ENCODE measurements at places on chromosomes 6 and 20.

DNA sequence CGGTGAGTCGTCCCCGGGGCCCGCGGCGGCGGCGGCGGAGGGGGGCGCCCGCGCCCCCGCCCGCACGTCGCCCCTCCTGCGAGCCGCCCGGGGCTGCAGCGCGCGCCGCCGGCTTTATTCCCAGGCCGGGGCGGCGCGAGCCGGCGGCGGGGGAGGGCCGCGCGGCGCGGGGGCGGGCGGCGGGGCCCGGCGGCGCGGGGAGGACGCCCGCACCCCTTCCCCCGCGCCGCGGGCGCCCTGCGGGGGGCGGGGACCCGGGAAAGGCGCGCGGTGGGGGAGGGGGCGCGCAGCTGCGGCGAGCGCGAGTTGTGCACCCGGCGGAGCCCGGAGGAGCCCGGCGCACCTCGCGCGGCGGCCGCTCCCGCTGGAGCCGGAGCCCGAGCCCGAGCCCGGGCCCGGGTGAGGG, 646 bp downstream of the HMGA1 start:
- peak; percentile 67 for DNase-seq

GRCh38 chr6:130355572-130355971, 10.2 kb upstream of the TMEM200A start:
- no peak for DNase-seq

DNA sequence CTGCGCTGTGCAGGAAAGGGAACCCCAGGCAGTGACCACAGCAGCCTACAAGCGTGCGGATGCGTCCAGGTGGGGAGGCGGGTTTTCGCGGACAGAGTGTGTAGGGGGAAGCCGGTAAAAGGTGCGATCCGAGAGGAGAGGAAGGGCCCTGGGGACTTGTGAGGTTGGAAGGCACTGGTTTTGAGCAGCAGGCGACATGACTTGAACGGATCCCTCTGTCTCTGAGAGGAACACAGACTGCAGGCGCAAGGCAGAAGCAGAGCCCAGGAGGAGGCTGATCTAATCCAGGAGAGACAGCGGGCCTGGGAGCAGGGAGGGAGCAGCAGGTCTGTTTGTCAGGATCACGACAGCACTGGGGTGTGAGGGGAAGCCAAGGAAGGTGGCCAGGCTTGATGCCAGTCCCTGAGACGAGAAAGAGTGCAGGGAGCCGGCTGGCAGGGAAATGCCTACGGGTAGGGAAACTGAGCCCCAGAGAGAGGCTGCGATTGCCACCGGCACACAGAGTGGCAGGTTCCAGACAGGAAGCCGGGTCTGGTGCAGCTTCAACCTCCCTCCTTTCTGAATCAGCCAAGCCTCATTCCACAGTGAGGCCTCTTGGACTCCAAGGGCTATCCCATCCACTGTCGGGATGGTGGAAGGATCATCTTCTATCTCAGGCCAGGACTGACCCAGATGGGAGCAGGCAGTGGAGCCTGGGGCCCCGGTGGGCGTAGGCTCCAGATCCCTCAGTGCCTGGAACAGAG, 57.1 kb downstream of the HNF4A start:
- DNase-seq = no peak

DNA sequence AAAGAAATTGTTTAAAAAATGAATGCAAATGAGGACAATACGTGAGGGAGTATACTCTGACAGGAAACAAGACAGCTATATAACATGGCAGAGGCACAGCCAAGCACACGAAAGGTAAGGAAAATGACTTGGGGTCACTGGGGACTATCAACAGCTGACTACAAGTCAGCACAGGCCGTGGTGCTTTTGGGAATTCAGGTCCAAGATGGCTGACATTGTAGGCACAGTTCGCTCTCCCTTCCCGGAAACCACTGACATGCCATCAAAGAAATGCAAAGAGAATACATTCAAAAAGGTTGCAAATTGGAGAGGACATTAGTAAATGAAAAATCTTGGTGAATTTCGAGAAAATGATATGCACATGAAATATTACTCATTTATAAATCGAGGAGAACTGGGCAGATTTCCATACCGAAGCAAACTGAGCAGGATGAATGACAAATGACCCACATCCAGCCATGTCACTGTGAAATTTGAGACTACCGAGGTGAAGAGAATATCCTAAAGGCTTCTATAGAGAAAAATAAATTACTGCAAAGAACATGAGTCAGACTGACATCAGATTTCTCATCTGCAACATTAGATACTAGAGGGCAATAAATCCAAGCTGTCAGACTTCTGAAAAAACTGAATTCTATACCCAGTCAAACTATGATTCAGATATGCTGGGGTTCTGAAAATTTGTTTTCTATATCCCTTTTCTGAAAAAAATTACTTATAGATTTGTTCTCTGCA, 391.1 kb downstream of the BTBD9 start:
- DNase-seq = no peak

- no peak for DNase-seq
These were observed 70.8 kb downstream of the EYA4 start for GRCh38 chr6:133312006-133312405.

DNA sequence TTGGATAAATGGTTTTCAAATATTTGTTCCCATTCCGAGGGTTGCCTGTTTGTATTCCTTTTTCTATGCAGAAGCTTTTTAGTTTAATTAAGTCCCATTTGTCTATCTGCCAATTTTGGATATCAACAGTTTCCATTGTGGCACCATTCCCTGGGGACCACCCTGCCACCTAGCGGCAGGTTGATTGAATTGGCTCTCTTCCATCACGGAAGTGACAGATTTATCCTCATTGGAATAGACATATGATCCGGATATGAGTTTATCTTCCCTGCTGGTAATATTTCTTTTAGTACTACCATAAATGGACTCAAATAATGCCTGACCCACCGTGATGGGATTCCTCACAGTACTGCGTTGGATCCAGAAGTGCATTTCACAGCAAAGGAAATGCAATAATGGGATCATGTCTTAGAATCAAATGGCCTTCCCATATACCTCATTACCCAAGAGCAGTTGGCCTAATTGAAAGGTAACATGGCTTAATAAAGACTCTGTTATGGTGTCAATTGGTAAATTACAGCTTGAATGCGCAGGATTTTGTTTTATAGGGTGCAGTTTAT, 327.0 kb downstream of the BMP2 start:
- no peak for DNase-seq

DNA sequence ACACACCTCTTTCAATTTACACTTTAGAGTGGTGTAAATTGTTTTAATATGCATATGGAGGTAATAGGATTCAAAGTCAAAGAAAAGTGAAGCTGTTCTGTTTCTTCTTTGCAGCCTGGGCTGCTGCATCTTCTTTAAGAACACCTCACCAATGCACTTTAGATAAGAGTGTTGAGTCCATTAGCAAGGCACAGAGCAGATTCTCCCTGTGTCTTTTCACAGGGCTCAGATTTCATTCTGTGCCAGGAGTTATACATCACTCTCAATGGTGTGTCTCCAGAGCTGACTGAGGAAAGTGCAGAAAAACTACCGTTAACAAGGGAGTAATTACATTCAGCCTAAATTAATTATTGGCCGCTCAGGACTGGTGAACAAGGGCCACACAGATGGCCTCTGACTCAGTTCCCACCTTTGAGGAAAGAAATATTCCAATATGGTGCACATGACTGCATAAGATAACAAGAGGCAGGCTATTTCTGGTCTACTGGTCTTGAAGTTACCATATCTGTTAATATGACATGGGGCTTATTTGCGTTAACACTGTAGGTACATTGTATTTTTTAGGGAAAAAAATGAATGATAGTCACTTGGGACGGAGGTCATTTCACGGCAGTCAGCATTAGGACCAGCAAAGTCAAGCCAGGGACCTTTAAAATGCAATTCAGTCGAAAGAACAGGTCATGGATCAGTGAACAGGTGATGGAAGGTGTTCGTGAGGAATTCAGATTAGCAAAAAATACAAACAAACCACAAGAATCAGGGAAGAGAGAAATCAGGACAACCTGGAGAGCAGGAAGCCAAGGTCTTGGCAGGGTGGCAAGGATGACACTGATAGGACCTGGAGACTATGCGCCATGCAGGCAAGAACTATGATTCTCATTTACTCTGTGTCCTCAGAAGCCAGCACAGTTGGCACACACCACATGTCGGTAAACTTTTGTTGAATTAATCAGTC, 203.7 kb downstream of the TBX18 start:
- no peak for DNase-seq

- DNase-seq = no peak
These were observed 140.8 kb downstream of the ZFAND3 start for GRCh38 chr6:37960139-37960935.

- no peak for DNase-seq
These were observed 9.2 kb downstream of the FOXA2 start for GRCh38 chr20:22575087-22575721.

DNA sequence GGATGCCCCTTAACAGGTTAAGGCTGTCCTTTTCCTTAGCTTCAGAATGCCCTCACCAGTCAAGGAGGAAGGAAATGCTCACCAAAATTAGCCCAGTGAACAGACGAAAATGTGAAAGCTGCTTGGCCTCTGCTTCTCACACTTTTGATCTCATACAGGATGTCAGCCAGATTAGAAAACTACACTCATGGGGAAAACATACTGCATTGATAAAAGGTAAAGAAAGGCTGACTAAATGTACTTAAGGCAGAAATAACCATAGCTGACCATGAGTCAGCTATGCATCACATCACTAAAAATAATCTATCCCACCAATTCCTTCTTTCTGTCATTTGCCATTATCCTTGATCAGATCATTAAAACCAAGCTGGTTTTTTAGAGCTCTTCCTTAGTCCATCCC, 198.4 kb upstream of the TENT5A start:
- no peak for DNase-seq

- DNase-seq = no peak
These were observed 42.9 kb downstream of the C6orf132 start for GRCh38 chr6:42099340-42100028.

Data from natural killer cell (primary cell).